ENCODE measurements at places on chromosomes 7 and 10. TPM values are rescaled to one million over a fixed set of nuclear protein-coding genes. Genes with fewer than 3 reads are reported as not detected.

TRIL gene
- not detected for total RNA-seq

NME8 gene
- total RNA-seq, result 1.7 TPM

LIPN gene
- total RNA-seq, result 3.0 TPM

TWIST1 gene
- not detected for total RNA-seq

NRBF2 gene
- total RNA-seq, result 26.2 TPM

PTPRN2 gene
- 0.31 TPM for total RNA-seq

HTR7 gene
- total RNA-seq, result 2.1 TPM

HMX2 gene
- not detected for total RNA-seq

OPALIN gene
- not detected for total RNA-seq

LIPK gene
- total RNA-seq, result not detected

SLC39A12 gene
- total RNA-seq, result not detected

KIN gene
- total RNA-seq, result 7.9 TPM

CYP3A7 gene
- total RNA-seq, result not detected

COL28A1 gene
- total RNA-seq, result 0.42 TPM

GDF2 gene
- not detected for total RNA-seq

RAPGEF5 gene
- total RNA-seq, result 0.63 TPM

LRRC61 gene
- 15.6 TPM for total RNA-seq

SMKR1 gene
- 0.31 TPM for total RNA-seq

TAS2R4 gene
- total RNA-seq, result 0.31 TPM

NPFFR1 gene
- total RNA-seq, result under 0.01 TPM

ATOH7 gene
- total RNA-seq, result not detected

CALN1 gene
- total RNA-seq, result under 0.01 TPM

CELF2 gene
- 135 TPM for total RNA-seq

NUDT13 gene
- 0.42 TPM for total RNA-seq

GPR26 gene
- under 0.01 TPM for total RNA-seq

ABCA13 gene
- 0.21 TPM for total RNA-seq

PIP gene
- not detected for total RNA-seq

SORBS1 gene
- total RNA-seq, result 5.2 TPM

DENND10 gene
- 40.8 TPM for total RNA-seq

IDI2 gene
- total RNA-seq, result not detected

KNDC1 gene
- total RNA-seq, result 0.94 TPM

GSDME gene
- 0.84 TPM for total RNA-seq

PLCE1 gene
- not detected for total RNA-seq

LDB1 gene
- total RNA-seq, result 59.0 TPM

VSTM4 gene
- 0.10 TPM for total RNA-seq

CNPY1 gene
- not detected for total RNA-seq

TWNK gene
- total RNA-seq, result 2.0 TPM

HOXA1 gene
- total RNA-seq, result 0.42 TPM

ANXA8L1 gene
- total RNA-seq, result 0.21 TPM

DRGX gene
- total RNA-seq, result not detected

PRKAR2B gene
- total RNA-seq, result 62.1 TPM

STAG3 gene
- 6.7 TPM for total RNA-seq

CTAGE4 gene
- 2.0 TPM for total RNA-seq

INA gene
- total RNA-seq, result 0.10 TPM

SHTN1 gene
- total RNA-seq, result 10.0 TPM

MTG1 gene
- total RNA-seq, result 14.9 TPM

INMT gene
- total RNA-seq, result 0.52 TPM

SFMBT2 gene
- total RNA-seq, result 22.8 TPM

BTAF1 gene
- total RNA-seq, result 130 TPM

TMEM196 gene
- not detected for total RNA-seq

ZNF722 gene
- not detected for total RNA-seq

Measured in mononuclear cell (primary cell).